Progenitor cell of endocrine pancreas (in vitro differentiated cells): ENCODE measurements at places on chromosomes 6 and 20. TPM values are rescaled to one million over a fixed set of nuclear protein-coding genes. Genes with fewer than 3 reads are reported as not detected.
A peak's percentile ranks its signal among the peaks of the same experiment; 100 is the strongest.

The GSTA3 gene
- not detected in 2 replicates for total RNA-seq

The ACAT2 gene
- total RNA-seq: 85.1 and 103 TPM in 2 replicates

GRCh38 chr20:38692436-38693411 lies 31.6 kb upstream of the SLC32A1 start:
- peak; percentile 75 for DNase-seq

- no peak for DNase-seq
Observed at GRCh38 chr6:39821046-39821740, 29.0 kb downstream of the DAAM2 start.

GRCh38 chr20:23691675-23692074 lies 2.8 kb upstream of the CST4 start:
- no peak for DNase-seq

DNA sequence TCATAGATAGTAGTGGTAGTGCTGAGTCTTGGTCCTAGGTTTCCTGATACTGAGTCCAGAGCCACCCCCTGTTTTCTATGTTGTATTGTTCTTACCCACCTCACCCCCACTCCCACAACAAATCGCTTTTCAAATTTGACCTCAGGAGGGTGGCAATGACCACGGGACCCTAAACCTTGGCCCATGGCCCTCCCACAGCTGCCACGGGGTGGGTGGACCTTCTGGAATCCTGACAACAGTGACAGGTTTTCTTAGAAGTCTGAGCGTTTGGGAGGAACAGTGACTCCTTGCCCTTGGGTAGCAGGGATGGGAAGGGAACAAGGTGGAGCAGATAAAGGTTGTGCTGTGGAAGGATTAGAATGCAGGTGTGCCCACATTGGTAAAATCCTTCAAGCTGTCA lies 36.9 kb downstream of the TGM3 start:
- no peak for DNase-seq

DNA sequence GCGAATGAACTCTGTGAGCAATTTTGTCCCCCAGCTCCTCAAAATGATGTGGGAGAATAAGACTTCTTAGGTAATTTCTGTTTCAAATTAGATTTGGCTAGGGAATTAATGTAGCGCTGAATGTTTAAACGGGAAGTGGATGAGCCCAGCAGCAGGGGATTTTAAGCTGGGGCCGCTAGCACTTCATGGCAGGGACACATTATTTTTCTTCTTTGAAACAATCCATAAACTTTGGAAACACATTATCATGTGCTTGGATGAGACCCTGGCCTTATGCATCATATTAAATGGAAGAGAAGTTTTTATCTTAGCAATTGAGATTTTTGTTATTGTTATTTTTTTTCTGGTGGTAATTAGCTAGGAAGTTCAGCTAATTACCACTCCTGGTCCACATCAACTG lies 74.2 kb upstream of the FUCA2 start:
- no peak for DNase-seq

GRCh38 chr6:41568585-41569384 lies 22.6 kb downstream of the FOXP4 start:
- DNase-seq: no peak

- DNase-seq: no peak
Observed at GRCh38 chr6:154613137-154613676, 102.7 kb upstream of the CNKSR3 start.

GRCh38 chr6:111734068-111735061 lies 128.7 kb upstream of the TRAF3IP2 start:
- DNase-seq: no peak

DNA sequence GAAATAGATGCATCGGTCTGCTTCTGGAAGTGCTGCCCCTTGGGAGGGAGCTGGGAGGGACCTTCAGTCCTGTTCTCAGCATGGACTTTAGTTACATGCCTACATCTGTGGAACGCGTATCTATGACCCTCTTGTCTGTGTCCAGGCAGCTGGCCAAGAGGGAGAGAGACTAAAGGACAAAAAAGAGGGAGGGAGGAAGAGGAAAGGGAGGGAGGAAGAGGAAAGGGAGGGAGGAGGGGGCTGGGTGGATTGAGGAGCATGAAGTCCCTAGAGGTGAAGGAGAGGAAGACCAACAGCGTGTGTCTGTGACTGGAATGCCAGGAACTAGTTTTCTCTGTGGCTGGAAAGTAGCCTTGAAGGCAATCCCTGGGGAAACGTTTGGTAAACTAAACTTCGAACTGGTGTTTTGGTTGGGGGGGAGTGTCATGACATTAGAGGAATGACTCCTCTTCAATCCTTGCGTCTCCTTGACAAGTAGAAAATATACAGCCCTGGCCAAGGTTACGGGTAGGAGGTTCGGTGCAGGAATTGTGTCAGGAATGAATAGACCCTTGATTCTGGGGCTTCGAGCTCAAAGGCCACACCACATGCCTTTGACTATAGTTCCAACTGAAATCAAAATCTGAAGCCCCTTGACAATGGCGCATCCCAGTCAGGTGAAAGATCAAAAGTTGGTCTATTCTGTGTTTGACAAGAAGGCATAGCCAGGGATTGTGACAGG lies 52.0 kb upstream of the PLEKHG1 start:
- DNase-seq: no peak

DNA sequence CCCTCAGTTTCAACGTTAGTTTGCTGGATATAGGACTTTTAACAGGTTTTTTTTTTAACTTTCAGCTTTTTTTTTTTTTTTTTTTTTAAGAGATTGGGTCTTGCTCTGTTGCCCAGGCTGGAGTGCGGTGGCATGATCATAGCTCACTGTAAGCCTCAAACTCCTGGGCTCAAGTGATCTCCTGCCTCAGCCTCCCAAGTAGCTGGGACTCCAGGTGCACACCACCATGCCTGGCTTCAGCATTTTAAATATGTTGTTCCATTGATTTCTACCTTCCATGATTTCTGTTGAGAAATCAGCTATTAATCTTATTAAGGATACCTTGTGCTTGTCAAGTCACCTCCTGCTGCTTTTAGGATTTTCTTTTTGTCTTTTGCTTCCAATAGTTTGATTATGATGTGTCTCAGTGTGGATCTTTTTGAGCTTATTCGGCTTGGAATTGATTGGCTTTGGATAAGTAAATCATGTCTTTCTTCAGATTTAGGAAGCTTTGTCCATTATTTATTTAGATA lies 52.0 kb downstream of the CDYL start:
- no peak for DNase-seq

DNA sequence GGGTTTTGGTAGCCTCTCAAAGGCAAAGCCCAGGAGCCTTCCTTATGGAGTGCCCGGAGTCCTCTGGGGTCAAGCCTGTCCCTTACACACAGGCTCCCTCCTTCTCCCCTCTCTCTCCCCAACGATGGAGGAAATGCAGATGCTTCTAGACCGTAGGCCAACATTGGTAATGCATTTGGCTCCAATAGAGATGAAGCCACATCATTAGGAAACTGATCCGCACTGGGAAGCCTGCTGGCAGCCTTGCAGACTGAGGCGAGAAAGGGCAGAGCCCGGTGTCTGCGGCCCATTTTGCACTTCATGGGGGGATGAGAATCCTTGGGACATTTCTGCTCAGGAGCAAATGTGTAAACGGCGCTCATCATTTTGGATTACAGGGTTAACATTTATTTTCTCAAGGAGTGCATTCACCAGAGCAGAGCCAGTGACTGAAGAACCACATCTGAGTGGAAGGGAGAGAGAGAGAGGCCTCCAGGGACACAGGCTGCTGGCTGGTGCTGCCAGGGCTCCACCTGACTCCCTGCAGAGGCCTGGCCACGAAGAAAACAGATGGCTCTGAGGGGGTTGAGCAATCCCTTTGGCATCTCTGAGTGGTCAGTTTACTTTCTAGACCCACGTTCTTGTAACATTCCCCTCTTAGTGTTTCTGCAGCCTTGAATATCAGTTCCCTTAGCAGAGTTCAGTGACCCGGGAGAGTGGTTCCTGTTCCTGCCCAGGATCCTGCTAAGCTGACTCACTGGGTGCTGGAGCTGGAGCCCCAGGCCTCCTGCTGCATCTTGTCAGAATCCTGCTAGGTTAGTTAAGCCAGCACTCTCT lies 4.4 kb upstream of the CST3 start:
- no peak for DNase-seq
